ENCODE measurements at places on chromosomes 11 and 22.
A peak's percentile ranks its signal among the peaks of the same experiment; 100 is the strongest.

GRCh38 chr11:118565051-118565450, 680 bp downstream of the IFT46 start:
- DNase-seq: peak; percentile 84

DNA sequence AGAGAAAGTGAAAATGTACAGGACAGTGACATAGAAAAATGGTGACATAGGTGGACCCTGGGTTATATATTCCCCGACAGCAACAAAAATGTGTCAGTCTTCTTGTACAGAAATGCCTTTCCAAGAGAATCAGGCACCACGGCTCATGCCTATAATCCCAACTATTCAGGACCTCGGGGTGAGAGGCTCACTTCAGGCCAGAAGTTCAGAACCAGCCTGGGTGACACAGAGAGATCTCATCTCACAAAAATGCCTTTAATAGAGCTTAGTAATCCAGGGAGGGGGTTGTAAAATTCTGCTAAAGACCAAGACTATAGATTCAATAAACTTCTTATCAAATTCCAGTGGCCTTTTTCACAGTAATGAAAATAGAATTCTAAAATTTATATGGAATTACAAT, 10.7 kb downstream of the ZNF195 start:
- DNase-seq: no peak

DNA sequence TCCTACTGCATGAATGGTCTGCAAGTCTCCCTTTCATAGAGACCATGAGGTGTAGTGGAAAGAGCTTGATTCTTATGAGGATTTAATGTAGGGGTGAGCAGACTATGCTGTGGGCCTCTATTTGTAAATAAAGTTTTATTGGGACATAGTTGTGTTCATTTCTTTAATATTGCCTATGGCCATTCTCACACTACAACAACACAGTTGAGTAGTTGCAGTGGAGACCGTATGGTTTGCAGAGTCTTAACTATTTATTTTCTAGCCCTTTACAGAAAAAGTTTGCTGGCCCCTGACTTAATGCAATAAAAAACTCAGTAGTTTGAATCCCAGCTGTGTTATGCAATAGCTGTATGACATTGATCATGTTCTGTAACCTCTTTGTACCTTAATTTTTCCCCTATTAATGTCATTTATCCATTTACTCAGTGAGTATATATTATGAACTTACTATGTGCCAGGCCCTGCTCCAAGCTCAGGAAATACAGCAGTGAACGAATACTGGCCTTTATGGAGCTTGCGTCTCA, 106.3 kb downstream of the ATXN10 start:
- no peak for DNase-seq

DNA sequence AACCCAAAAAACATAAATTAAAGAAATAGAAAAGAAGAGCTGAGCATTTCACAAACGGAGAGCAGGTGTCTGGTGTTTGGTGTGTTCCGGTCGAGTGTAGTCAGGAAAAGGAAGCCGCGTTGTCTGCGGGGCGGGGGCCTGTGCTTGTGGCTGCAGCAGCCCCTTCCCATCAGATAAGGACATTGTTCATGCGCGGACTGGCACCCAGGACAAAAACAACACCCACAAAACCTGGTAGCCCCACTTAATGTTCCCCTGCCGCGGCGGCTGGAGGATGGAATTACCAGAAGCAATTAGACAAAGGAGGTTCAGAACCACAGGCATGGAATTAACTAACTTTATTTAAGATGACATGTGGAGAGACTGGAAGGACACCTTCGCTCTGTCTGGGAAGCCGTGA, 29.9 kb downstream of the KRTAP5-5 start:
- DNase-seq: peak; percentile 41

GRCh38 chr11:57487920-57488659, 27.4 kb downstream of the SLC43A1 start:
- DNase-seq: peak; percentile 68

GRCh38 chr11:48063424-48063978, 83.1 kb downstream of the PTPRJ start:
- peak; percentile 94 for DNase-seq

DNA sequence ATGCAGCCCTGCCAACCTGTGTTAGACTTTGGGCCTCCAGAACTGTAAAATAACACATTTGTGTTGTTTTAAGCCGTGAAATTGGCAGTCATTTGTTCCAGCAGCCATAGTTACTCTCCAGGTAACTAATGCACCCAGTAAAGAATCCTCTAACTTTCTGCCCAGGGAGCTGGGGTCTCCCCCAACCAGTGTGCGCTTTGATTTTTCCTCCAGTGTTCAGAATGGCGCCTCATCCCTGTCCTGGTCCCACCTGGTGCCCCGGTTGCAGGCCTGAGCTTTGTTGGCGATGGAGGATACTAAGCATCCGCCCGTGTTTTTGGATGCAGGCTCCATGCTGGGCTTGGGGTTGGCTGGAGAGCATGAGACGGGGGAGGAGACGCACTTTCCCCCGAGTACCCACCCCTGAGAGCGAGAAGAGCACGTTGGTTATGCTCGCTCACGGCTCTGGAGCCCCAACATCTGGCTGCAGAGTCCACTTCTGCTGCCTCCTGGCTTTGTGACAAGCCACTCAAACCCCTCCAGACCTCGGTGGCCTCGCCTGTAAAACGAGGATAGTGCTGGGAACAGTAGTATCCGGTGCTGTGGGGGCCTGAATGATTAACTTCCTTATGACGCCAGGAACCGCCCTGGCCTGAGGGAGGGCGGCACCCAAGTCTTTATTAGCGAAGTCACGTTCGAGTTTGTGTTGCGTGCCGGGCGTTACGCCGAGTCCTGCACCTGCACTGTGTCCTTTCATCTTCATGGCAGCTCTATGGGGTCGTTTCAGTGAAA, 25.8 kb downstream of the MRGPRD start:
- peak; percentile 95 for DNase-seq

DNA sequence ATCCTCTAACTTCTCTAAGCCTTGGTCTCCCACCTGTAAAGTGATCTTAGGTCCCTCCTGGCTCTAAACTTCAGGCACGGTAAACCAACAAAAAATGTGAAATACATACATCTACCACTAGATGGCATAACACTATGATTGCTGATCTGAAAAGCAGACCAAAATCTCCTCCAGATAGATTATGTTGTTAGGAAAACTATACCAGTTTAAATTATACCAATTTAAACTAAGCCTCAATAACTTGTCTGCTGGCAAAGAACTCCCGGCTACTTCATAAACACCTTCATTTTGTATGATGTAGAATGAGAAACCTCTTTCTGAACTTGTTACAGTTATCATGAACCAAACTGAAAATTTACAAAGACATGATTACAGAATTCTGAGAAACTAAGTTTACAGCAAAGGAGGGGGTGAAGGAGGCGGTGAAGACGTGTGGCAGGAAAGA, 85.9 kb downstream of the SBF2 start:
- peak; percentile 45 for DNase-seq

DNA sequence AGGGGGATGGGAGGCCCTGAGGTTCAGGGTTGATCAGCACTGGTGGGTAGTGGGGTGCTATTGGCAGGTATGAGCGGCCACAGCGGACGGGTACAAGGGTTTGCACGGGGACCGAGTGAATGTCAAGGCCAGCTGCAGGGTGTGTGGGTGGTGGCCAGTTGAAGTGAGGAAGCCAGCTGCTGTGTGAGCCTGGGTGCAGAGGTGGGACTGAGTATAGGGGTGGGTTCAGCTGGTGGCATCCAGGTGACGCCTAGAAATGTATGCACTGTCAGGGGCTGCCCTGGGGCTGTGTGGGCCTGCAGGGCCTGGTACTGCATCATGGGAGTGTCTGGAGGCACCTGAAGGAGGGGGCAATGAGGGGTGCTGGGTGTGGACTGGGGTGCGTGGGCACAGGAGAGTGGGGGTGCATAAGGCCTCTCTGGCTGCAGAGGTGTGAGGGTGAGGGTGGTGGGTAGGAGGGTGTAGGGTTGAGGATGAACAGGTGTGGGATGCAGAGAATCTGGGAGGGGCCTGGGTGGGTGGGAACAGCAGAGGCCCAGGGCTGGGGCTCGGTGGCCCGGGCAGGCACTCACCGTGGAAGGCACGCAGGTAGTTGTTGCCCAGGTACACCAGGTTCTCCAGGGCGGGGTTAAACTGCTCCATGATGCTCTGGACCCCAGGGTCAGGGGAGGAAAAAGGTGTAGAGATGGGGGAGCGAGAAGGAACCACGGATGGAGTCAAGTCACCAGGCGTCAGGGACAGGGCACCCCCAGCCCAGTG, 1.7 kb downstream of the BAIAP2L2 start:
- peak; percentile 39 for DNase-seq

GRCh38 chr11:88590361-88590760, 252.8 kb upstream of the CTSC start:
- no peak for DNase-seq

DNA sequence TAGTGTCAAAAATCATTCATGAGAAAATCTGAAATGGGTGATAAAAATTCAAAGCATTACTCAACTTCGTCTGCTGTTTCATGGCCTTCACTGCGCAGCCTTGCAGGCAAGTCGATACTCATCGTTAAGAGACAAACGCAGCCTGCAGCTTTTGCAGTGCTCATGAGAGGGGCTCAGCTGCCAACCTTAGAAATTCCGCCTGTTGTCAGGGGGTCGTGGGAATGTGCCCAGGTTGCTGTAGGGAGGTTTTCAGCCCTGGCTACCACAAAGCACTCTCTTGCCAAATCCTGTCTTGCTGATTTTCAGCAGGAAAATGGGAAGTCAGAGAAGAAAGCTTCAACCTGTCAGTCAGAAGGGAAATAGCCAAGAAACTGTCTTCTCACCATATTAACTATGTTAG, 25.4 kb upstream of the GRAMD1B start:
- no peak for DNase-seq

GRCh38 chr22:38862375-38863329, 9.4 kb downstream of the CBX6 start:
- peak; percentile 72 for DNase-seq

GRCh38 chr11:83521647-83522596, 235.8 kb upstream of the CCDC90B start:
- peak; percentile 30 for DNase-seq

DNA sequence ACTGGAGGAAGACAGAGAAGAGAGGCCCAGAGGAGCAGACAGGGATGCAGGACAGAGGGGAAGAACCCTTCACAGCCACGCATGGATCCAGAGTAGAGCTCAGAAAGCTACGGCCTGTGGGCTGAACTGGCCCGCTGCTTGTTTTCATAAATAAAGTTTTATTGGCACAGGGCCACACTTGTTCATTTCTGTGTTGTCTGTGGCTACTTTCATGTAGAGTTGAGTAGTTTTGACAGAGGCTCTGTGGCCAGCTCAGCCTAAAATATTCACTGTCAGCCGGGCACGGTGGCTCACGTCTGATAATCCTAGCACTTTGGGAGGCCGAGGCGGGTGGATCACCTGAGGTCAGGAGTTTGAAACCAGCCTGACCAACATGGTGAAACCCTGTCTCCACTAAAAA, 26.2 kb upstream of the GAL start:
- peak; percentile 54 for DNase-seq

GRCh38 chr11:71342951-71343827, 90.8 kb upstream of the SHANK2 start:
- DNase-seq: peak; percentile 88

GRCh38 chr11:131037873-131038272, 121.6 kb upstream of the SNX19 start:
- no peak for DNase-seq

DNA sequence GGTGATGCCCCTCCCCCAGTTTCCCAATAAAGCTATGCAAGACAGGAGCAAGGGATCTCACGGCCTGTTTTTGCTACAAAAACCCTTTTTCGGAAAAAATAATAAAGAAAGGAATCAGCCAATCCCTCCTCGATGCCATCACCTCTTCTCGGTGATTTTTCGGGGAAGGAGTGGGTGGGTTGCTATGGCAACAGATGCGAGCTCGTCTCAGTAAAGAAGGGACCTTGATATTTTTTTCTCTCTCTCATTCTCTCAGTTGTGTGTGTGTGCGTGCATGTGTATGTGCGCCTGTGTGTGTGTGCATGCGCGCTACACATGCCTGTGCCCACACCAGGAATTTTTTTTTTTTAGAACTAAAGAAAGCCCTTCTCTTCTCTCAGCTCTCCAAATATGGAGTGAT, 3.8 kb upstream of the NPAS4 start:
- no peak for DNase-seq
